Caco-2 (cell line): ENCODE measurements at places on chromosomes 1 and 21. TPM values are rescaled to one million over a fixed set of nuclear protein-coding genes. Genes with fewer than 3 reads are reported as not detected.

Gene PLXNA2
- total RNA-seq = 3.2 and 5.7 TPM in 2 replicates

Gene NDC1
- 28.8 and 29.6 TPM in 2 replicates for total RNA-seq

DNA sequence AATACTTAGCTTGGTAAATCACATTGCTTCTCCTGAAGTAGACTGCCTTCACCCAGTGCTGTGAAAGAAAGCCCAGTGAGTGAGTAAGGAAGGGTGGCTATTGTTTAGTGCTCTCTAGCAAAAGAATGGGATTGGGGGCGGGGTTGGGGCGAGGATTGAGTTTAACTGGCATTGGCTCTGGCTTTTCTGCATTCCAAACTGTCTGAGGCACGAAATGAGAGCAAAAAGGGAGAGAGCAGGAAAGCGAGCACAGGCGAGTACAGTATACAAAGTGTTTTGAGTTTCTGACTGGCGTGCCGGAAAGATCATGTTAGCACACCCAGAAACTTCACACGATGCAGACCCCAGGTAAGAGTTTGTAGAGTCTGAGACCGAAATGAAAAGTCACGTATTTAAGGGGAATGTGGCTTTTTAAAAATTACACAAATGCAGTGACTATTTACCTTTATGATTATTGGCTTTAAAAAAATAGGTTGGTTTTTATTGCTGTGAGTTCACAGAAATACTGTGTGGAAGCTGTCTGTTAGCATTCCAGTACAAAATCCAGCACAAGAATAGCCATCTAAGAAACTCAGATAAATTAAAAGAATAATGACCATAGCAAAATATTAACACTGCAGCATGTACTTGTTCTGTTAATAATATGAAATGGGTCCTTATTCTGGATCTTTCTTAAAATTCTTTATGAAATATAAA, 155.4 kb downstream of the CLEC20A start:
- H3K27me3 ChIP-seq = no peaks in the 10 kb centered on the region
- peaks cover 30% of the 10 kb centered on the region for H3K4me1 ChIP-seq
- H3K4me3 ChIP-seq = peak overlapping the region; percentile 36
- no peaks in the 10 kb centered on the region for H3K36me3 ChIP-seq
- peak; percentile 84 for DNase-seq
- peak overlapping the region; percentile 89 for H3K27ac ChIP-seq

GRCh38 chr1:233543338-233544255, 70.3 kb upstream of the KCNK1 start:
- H3K4me3 ChIP-seq = no peak overlapping the region
- H3K27me3 ChIP-seq = no peaks in the 10 kb centered on the region; the same call in 1 of the 2 replicates
- DNase-seq = no peak
- H3K36me3 ChIP-seq = no peaks in the 10 kb centered on the region

GRCh38 chr1:215529111-215529510, 38.0 kb upstream of the KCTD3 start:
- H3K27me3 ChIP-seq = no peaks in the 10 kb centered on the region
- H3K4me3 ChIP-seq = no peak overlapping the region
- DNase-seq = no peak
- peaks cover 2% of the 10 kb centered on the region; the same call in 1 of the 2 replicates for H3K4me1 ChIP-seq
- no peak overlapping the region for H3K27ac ChIP-seq

- no peak overlapping the region for H3K4me3 ChIP-seq
- H3K4me1 ChIP-seq = peaks cover 26% of the 10 kb centered on the region
- H3K27ac ChIP-seq = no peak overlapping the region
- H3K27me3 ChIP-seq = no peaks in the 10 kb centered on the region
- no peaks in the 10 kb centered on the region for H3K36me3 ChIP-seq
- DNase-seq = no peak
Measured at GRCh38 chr1:94301186-94301585, 63.8 kb upstream of the ARHGAP29 start.

GRCh38 chr1:235503403-235504121, 690 bp downstream of the B3GALNT2 start:
- no peaks in the 10 kb centered on the region for H3K36me3 ChIP-seq
- H3K27ac ChIP-seq = peak overlapping the region; percentile 100
- H3K27me3 ChIP-seq = no peaks in the 10 kb centered on the region
- H3K4me3 ChIP-seq = peak overlapping the region; percentile 99
- H3K4me1 ChIP-seq = peaks cover 17% of the 10 kb centered on the region

GRCh38 chr1:185674201-185674600, 60.0 kb upstream of the HMCN1 start:
- H3K4me3 ChIP-seq = no peak overlapping the region
- no peak overlapping the region for H3K27ac ChIP-seq
- H3K36me3 ChIP-seq = no peaks in the 10 kb centered on the region

DNA sequence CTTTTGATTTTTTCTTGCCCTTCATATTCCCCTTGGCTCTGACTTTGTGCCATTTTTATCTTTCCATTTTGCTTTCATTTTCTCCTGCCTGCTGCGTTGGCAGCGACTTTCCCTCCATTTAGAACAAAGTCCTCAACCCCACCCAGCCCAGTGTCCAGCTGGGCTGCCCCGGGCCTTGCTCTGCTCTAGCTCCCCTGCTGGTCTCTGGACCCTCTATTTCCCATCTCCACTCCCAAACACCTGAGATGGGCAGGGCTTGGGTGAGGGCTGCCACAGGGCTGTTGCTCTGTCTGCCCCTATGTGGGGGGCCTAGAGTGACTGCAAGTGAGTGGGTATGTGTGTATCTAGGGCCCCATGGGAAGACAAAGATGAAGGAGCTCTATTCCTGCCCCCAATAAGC, 7.3 kb upstream of the ADAM15 start:
- H3K4me1 ChIP-seq = peaks cover 10% of the 10 kb centered on the region; the same call in 1 of the 2 replicates
- no peak for DNase-seq
- H3K27me3 ChIP-seq = no peaks in the 10 kb centered on the region
- H3K27ac ChIP-seq = no peak overlapping the region
- no peak overlapping the region for H3K4me3 ChIP-seq
- H3K36me3 ChIP-seq = no peaks in the 10 kb centered on the region

DNA sequence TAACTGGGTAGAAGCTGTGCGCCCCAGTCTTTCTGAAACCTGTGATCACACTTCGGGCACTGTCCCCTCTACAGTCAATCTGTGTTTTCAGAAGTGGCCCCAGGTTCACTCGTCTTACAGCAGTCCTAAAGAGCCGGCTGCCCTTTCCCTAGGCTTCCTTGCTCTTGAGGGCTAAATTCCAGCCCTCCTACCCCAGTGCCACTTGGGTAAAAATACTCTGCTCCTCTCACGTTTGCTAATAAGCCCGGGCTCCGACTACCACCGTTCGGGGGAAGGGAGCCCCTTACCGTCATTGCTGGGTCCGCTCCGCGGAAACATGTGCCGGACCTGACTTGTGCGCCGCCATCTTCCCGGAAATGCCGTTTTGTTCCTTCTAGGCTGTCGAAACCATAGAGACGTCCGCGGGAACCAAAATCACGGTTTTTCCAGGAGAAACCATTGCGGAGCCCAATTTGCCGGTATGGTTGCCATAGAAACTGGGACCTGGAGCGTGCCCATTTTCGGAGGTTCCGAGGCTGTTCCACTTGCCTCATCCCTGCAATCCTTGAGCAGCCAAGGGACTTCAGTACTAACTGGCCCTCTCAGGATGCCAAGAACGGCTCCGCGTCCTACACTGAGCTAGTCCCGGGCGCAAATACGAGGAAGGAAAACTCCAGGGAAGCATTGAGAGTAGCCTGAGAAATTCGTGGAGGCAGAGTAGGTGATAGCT, at the start of gene GPATCH4:
Gene GPATCH4, minus strand, starts transcription at position 358 of the 709 bp plus-strand sequence.
- peak within 1 kb of the TSS; percentile 84 for H3K4me3 ChIP-seq
- H3K27ac ChIP-seq = peak within 1 kb of the TSS; percentile 88
- H3K36me3 ChIP-seq = 0 out of 2 replicates have a peak, but pooled peaks cover 1% of the 10 kb centered on the region

DNA sequence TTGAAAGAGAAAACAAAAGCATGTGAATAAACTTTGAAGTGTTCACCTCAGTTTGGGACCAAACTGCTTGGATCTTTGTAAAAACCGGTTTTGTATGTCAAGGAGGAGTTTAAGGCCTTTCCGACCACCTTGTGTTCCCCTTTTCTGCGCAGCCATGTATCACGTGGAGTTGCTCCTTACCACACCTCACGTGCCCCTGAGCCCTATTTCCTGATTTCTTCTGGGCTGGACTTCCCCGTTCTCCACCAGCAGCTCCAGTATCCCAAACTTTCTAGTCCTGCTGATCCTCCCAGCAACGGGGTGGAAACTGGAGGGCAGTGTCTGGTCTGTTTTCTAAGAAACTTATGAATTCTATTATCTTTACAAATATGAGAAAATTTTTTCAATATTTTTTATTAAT, 1.6 kb upstream of the SH3D21 start:
- H3K27ac ChIP-seq = no peak overlapping the region
- no peaks in the 10 kb centered on the region for H3K27me3 ChIP-seq
- DNase-seq = no peak
- peaks cover 10% of the 10 kb centered on the region for H3K4me1 ChIP-seq
